ENCODE measurements at places on chromosomes 11 and 22.

GRCh38 chr11:71482746-71483364, 29.9 kb downstream of the NADSYN1 start:
- DNase-seq: no peak

DNA sequence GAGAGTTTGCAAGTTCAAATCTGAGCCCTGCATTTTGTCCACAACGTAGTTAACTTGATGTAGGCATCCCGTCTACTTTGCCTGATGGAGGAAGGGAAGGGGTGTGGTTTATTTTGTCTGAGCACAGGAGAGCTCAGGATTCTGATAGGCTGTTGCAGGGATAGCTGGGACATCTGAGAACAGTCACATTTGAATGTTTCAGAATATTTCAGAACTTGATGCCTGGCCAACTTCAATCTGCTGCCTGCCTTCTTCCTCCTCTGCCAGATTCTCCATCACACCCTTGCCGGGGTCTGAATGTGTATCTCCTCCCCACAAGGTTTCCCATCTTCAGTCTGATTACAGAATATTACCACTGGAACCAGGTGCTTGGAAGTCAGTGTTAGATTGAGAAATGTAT, 51.6 kb downstream of the NTM start:
- DNase-seq: no peak

- no peak for DNase-seq
Observed at GRCh38 chr11:29900382-29900781, 116.4 kb downstream of the KCNA4 start.

GRCh38 chr11:91174734-91175133, 951.9 kb upstream of the CHORDC1 start:
- no peak for DNase-seq

DNA sequence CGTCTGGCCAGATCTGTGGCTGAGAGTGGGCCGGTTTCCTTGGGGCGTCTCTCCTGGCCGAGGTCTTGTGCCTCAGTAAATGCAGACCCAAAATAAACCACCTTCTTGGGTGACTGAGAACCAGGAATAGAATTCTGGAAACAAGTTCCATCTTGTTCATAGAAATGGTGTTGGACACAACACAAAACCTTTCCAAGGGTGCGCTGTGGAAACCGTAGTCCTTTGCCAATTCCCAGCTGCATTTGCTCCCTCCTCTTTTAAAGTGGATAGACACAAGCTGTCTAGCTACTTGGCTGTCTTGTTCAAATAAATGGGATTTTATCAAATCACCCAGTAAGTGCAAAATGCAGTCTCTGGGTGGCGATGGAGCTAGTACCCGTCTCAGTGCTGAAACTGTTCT, 300.2 kb downstream of the SHANK2 start:
- DNase-seq: no peak

DNA sequence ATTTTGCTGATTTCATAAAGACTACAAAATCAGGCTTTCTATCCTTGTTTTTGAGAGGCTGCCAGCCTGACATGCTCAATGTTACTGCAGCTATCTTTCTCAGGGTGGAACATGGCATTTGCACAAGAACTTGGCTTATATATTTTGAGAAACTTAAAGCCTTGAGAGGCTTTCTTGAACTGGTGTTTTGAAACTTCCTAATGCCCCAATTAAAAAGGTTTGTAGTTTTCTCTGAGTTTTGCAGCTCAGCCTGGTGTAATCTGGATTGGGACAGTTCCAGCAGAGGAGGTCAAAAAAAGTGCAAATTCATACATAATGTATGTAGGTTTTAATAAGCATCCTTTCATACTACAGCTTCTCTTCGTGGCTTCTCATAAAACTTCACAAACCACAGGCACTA, 223.4 kb downstream of the FAM76B start:
- DNase-seq: no peak
